ENCODE measurements at places on chromosomes 1 and 21.

GRCh38 chr1:19445417-19446342, 39.7 kb downstream of the CAPZB start:
- no peak for DNase-seq

GRCh38 chr1:187971851-187972250, 1143.1 kb downstream of the PLA2G4A start:
- no peak for DNase-seq

DNA sequence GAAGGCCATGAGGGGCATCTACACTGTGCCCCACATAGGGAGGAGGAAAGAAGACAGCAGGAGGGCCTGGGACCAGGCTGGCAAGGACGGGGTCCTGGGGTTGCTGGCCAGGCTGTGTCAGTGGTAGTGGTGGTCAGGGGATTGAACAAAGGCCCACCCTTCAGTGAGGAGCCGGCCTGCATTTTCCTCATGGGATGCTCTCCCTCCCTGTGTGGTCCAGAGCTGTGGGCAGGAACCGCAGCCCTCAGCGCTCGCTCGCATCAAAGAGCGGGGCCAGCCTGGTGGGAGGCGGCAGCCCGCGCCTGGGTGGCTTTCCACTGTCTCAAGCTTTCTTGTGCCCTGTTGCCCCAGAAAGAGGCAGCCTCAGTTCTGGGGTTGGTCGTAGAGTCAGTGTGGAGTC, 24.8 kb downstream of the LHX4 start:
- no peak for DNase-seq

- no peak for DNase-seq
Measured at GRCh38 chr1:159838715-159839114, 12.0 kb downstream of the SLAMF8 start.

- DNase-seq: no peak
Measured at GRCh38 chr1:84896279-84896678, 3.3 kb upstream of the LPAR3 start.

- DNase-seq: no peak
Measured at GRCh38 chr1:11617314-11617713, 36.9 kb downstream of the FBXO2 start.

DNA sequence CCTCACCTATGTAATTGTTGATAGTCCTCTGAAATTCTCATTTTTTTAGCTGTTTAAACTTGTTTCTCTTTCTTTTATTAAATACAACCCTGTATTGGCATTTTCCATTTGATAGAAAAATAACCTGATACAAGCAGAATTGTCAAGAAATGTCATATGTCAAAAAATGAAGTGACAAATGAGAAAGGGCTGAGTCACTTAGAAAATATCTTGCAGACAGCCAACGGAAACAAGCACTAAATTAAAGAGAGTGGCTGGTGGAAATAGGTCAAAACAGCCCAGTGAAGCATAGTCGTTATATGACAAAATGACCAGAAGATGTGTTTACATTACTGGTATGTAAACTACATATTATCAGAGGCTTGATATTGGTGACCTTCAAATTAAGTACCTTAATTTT, 484.4 kb downstream of the PLA2G4A start:
- DNase-seq: no peak

DNA sequence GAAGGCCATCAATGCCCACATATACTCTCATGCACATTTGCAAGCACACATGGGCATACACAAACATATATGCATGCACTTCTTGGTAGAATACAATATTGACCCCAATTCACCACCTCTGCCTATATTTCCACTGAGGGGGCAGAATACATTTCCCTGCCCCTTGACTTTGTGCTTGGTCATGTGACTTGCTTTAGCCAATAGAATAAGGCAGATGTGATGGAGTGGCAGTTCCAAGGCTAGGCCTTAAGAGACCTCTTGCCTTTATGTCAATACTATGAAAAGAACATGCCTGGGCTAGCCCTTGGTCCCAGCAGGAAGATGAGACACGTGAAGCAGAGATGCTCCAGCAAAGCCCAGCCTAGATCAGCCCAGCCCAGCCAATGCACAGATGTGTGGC, 66.0 kb upstream of the GRIK3 start:
- DNase-seq: no peak

GRCh38 chr1:1179983-1180861, 6.5 kb downstream of the TTLL10 start:
- DNase-seq: no peak

DNA sequence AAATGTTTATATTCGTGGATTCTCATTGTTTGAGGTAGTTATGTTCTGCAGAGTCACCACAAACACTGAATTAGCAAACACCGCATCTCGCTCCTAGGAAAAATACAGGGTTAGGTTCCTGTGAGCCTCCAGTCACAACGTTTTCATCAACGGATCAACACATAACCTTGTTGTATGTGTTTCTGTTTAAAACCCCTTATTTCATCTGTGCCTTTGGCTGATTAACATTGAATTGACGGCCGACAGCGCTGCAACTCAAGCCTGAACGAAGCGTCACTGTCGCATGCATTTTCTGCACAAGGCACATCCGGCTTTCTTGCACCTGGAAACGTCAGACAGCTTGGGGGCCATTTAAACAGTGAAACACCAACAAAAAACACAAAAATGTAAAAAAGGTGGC, 8.4 kb downstream of the SLC45A1 start:
- no peak for DNase-seq

- no peak for DNase-seq
Measured at GRCh38 chr21:41362605-41363369, 960 bp downstream of the MX2 start.

DNA sequence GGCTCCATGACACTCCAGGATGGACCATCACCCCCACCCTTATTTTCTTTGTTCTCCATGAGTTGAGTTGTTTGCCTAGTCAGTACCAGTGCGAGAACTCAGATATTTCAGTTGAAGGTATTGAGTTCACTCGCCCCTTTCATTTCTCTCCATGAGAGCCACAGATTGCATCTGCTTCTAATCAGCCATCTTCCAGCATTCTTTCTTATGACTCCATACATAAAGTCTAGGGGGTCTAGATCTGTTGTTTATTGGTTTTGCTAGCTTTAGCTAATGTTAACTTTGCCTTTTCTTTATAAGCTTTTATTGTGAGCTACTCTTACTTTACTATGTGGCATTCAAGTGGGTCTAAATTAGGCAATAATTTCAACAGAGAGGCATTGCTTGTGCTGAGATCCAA, 71.6 kb upstream of the PDC start:
- no peak for DNase-seq

DNA sequence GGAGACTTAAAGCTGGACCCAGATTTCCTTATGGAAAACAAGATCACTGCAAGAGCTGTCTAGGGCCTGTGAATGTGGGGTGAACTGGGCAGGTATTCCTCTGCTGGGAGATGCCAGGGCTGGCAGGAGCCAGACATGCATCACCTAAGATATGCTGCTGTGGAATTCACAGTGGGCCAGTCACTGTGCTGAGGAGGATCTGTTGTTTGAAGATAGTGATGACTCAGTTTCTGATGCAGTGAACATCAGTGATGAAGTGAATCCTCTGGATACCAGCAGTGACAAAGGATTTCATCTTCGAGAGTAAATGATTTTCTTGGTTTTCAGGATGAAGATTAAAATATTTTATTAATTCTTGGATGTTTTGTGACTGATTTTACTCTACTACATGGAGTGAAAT, 29.9 kb upstream of the CAMSAP2 start:
- no peak for DNase-seq

DNA sequence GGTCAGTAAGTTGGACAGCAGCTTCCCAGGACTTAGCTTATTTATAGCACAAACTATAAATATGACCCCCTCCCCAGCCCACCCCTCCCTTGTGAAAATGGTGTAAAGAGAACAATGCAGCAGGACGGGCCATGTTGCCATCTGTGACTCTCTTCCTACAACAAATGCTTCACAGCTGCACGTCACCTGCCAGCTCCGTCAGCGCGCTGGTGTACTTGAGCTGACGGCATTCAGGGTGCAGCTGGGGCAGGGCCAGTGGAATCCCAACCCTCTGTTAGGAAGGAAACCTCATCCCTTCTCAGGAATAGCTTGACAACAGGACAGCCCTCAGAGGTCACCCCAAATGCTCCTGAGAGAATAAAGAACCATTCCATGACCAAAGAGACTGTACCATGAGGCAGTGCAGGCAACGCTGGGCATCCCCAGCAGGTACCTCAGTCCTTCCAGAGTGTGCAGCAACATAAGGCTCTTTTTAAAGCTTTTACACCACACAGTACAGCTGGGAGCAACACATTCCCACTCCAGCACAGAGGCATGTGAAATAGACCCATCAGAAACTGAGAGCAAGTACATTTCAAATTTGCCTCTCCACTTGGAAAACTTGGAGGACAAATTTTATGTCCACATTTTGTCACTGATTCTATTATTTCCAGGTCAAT, 85.0 kb downstream of the ATP1A1 start:
- no peak for DNase-seq

DNA sequence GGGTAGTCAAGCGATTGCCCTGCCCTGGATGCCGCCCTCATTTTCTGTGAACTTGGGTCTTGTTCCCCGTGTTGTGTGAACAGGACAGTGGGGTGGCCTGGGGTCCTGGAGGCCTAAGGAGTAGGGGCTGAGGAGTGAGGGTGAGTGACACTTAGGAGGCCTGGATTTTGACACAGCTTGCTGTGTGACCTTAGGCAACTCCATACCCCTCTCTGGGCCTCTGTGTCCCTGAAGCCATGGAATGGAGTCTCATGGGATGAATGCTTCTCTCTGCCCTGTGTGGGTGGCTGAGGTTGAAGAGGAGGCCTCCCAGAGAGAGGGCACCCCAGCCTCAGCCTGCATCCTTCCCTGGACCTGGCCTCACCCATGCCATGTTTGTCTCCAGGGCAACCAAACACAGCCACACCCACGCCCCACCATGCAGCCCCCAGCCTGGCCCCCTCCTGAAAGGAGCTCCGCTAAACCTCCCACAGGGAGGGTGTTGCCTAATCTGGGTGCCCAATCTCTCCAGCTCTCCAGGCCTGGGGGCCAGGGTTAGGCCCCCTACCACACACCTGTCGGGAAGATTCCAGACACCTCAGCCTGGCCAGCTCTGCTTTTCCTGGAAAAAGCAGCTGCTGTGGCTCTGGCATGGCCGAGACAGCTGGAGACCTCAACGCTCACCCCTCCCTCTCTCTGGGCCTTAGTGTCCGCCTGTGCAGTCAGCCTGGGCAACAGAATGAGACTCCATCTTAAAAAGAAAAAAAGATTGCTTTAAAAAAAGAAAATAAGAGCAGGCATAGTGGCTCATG, 9.9 kb downstream of the MYOM3 start:
- no peak for DNase-seq

DNA sequence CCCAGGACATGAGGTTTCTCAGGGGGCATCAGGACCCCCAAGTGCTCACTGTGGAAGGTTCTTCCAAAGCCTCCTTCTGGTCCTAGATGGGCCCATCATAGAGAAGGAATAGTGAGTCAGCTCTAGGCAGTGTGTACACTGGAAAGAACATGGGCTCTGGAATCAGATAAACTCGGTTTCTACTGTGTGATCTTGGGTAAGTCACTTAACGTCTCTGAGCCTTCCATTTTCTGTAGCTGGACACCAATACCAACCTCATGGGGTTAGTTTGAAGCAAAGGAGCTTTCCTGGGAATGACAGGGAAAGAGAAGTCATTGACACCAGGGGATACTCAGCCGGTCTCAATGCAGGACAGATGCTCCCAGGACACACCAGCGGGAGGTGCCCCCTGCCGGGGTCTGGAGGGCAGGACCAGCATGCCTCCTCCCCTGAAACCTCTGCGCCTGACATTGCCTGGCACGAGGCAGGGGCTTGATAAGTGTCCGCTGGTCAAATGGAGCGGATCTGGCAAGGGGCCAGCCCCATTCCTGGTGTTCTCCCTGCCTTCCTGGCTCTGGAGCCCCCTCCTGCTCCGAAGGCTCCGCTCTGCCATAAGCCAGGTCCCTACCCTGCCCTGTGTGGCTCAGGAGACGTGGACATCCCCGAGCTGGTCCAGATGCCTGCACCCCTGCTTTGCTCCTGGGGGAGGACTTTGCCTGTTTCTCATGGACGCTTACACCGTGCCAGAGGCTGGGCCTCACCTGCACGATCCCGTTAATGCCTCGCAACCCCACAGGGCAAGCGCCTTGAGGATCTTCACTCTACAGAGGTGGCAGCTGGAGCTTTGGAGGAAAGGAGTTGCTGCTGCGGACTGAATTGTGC, 52.8 kb downstream of the EDN2 start:
- no peak for DNase-seq

DNA sequence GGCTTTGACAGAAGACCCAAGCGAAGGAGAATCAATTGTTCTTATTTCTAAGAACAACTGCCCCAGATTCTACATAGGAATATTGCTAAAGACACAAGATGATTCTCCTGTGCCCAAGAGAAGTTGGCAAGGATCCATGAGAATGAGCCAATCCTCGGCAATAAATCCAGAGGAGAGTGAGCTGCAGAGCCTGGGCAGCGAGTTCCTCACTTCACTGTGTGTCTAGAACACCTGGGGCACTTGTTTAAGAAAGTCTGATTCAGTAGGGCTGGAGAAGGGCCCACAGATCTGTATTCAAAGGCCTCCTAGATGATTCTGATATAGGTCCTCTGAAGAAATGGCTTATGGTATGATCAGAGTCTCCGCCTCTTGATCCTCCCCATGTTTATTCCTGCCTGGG, 31.8 kb downstream of the GADD45A start:
- DNase-seq: no peak

DNA sequence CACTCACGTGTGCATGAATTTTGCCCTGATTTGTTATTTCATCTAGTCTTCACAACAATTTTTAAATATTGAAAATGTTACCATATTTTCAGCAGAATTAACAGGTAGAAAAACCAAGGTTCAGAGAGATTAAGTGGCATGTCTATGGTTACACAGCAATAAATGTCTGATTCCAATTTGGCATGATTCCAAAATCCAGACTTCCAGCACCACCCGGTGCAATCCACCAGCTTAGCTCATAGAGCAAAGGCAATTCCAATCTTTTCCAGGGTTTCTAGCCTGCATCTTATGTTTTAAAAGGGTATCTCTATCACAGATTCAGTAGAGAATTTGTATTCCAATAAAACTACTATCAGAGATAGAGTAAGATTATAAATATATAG, 161.8 kb downstream of the TPR start:
- DNase-seq: no peak

GRCh38 chr1:233982827-233983518, 78.5 kb downstream of the SLC35F3 start:
- DNase-seq: no peak

DNA sequence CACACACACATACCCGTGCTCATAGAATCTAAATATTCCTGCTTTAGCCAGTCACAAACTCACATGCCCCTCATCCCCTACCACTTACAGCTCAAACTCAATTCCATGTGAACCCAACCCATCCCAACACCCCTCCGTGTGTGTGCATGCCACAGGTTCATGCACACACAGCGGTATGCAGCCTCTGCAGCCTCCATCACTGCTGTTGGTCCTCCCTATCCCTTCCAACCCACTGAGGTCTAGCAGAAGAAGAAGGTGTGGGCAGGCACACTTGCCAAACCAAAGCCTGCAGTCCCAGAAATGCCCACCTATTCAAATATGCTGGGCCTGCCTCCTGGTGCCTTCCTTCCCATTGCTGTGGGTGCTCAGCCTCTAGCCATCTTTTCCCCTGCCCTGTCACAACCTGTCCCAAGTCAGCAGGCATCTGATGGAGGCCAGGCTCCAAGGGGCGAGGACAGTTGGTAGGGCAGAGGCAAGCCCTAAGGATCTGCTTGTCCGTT, 26.2 kb downstream of the SLC2A1 start:
- no peak for DNase-seq

Measured in NCI-H1436 treated with DMSO at 0.1 percent for 48 hours (cell line).